ENCODE measurements at places on chromosomes 5 and 9.
A peak's percentile ranks its signal among the peaks of the same experiment; 100 is the strongest.

DNA sequence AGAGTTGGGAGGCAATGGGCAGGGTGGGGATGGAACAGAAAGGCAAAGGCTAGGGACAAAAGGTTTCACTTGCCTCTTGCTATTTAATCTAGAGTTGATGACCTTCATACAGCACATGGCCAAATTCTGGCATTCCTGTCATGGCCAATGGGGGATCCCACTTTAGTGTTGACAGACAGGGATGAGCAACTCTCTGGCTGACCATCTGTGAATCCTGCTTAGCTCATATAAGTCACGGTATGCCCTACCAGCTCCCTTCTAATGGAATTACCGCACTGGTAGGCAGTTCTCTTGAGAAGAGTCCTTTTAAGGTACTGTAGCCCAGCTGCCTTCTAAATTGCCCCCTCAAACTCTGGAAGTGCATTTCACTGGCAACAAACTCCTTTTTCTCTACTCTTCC is 76.1 kb downstream of the MAMDC2 start:
- DNase-seq: no peak

- DNase-seq: no peak
Observed at GRCh38 chr5:76202182-76202581, 119.0 kb downstream of the SV2C start.

GRCh38 chr9:6226696-6227095 is 11.1 kb downstream of the IL33 start:
- no peak for DNase-seq

- DNase-seq: no peak
Observed at GRCh38 chr5:93072831-93073459, 508.1 kb downstream of the NR2F1-AS1 start.

- no peak for DNase-seq
Observed at GRCh38 chr9:82024908-82025307, 36.3 kb downstream of the SPATA31D1 start.

GRCh38 chr5:71810471-71811195 is 91.6 kb downstream of the CARTPT start:
- no peak for DNase-seq

DNA sequence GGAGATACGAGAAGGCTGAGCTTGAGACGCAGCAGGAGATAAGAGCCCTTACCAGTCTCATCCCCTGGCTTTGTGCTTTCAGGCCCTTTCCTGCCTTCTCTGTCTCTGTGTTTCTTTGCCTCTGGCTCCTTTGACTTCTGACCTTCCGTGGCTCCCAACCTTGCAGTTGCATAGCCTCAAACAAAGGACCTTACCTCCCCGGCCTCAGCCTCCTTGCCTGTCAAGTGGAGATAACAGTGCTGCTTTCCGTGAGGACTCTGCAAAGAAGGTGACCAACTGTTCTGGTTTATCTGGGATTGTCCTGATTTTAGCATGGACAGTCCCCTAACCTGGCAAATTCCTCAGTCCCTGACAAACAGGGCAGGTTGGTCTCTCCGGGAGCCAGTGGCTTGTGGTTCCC is 287.8 kb upstream of the MVB12B start:
- no peak for DNase-seq

DNA sequence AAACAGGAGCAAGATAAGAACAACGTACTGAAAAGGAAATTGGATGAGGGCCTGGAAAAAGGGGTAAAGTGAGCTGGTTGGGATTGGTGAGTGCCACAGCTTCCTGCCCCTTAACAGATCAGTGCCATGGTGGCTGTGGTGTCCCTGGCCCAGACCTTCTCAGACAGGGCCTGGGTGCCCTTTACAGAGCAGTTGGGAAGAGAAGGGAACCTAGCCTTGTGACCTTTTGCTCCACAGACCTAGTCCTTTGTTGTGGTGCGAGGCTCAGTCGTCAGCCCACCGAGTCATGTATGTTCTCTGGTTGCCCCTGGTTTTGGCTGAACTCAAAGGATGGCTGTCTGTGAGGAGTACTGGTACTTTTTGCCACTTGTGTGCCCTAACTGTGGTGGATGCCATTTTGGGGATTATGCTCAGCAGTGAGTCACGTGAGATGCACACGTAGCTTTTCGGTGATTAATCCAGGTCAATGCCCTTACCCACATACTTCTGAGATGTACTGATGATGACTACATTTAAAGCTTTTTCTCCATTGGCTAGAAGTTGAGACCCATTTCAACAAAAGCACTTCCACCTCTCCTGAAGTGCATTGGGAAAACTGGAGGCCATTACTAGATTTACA is 48.4 kb downstream of the EXOSC2 start:
- no peak for DNase-seq

- DNase-seq: no peak
Observed at GRCh38 chr5:63128018-63128417, 549.4 kb downstream of the LRRC70 start.

DNA sequence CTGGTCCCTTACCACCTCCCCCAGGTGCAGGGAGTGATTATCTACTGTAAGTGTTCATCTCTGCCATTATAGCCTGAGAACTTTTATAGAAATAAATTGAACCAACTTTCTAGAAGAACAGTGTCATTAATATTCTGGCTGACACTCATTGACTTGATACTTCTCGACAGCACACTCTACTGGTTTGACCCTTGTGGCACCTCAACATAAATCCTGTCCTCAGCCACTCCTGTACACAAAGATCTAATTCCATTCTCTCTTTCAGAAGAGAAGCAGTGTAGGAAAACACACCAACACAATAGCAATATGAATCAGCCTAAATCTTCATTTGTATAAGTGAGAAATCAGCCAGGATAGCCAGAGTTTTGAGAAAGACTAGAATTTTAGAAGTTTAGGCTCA is 417.7 kb downstream of the TAF11L14 start:
- no peak for DNase-seq

DNA sequence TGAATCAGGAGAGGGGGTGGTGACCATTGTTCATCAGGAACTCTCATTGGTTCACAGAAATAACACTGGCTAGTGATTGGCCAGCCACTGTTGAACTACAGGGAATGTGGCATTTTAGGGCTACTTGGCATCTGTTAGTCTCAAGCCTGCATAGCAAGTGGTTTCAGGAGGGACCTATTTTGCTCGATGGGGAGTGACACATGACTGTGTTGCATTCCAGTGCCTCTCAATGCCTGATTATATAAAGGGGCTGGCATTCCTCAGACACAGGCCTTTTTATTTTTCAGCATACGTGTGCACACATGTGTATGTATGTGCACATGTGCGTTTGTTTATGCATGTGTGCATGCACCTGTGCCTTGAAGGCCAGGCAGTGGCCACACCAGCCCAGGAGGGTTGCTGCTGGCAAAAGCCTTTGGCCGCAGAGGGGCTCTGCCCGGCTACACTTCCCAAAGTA is 23.2 kb downstream of the FGD3 start:
- DNase-seq: no peak

DNA sequence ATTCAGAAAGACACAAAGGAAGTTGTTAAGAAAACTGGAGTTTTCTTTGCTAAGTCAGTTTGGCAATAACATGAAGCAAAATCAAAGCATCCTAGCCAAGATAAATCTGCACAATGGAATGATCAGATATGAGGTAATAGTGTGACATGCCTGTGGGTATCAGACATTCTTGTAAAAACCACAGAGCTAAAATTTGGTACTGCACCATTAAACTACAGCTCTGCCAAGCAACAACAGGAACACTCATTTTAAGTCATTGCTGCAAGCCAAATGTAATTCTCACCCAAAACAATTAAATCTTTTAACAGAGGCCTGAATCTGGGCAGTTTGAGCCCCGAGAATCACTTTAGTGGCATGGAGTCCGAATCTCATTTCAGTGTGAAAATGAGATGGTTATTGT is 96.6 kb downstream of the VCAN start:
- no peak for DNase-seq

DNA sequence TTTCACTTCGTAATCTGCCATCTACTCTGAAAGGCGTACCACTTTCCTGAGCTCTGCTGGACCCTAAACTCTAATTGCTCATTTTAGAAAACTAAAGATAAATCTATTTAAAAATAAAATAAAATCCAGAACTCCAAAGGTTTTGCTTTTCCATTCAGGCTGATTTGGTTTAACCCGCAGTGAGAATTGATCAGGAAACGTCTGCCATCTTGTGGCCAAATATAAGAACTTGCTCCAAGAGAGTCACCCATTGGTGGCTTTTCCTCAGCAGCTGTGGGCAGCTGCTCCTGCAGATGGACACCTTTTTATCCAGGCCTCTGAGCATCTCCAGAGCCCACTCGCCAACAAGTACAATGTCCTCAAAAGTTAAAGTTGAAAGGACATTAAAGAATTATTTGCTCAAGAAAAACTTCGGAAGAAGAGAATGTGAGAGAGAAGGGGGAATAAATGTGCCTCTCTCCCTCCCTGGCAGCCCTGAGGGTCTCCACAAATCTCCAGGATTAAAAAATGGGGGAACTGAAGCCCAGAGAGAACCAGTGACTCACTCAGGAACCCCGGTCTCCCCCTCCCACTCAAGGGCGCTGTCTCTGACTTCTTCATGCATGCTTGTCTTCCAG is 4.1 kb downstream of the SAXO1 start:
- peak; percentile 60 for DNase-seq

GRCh38 chr5:126921241-126922091 is 108.9 kb downstream of the MARCHF3 start:
- no peak for DNase-seq
